ENCODE measurements at places on chromosomes 7 and 10.

DNA sequence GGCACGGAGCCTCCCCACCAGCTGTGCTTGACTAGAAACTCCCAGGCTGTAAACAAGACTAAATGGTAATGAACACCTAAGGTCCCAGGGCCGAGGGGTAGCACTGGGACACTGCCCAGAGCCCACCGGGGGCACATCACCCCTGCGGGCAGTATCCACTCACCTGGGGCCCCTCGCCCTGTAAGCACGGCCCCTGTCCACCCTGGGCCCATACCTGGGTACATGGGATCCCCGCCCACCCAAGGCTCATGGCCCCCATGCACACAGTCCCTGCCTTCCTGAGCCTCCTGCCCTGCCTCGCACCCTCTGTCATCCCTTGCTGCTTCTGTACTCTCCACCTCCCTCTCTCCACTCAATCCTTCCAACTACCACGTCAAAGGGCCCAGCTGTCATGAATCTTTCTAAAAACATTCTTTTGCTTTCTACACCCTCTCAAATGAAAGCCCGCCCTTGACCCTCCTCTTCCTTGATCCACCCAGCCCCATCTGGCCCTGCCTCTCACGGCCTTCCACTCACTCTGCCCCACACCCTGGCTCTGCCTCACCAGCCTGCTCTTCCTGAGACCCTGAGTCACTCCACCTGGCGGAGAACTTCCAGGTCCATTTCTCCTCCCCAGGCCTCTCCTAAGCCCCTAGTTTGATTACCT, 173.1 kb downstream of the PARD3 start:
- DNase-seq, result no peak

DNA sequence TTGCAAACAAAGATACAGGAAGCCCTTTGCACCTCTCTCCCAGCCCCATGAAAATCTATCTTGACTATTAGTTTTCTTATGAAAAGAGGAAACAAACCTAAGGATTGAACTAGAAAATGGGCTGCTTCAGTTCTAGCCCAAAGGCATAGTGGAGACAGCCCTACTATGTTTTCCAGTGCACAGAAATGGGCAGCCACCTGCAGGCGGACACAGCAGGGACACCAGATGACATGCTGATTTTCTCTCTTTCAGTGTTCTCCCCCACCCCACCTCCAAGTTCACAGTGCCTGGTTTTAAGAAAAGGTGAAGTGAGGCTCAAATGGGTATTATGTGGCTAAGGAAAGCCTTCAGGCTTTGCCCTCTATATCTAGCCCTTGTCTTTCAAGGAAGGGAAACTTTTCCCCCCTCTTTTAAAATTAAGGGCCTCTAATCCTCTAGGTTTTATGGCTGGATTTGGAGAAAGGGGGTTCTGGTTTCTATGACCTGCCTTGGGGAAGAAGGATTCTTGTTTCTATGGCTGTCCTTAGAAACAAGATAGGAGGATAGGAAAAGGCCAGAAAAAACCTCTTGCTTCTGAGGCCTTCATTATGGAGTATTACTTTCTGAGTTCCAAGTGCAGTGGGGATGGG, 23.5 kb upstream of the DDX50 start:
- no peak for DNase-seq

DNA sequence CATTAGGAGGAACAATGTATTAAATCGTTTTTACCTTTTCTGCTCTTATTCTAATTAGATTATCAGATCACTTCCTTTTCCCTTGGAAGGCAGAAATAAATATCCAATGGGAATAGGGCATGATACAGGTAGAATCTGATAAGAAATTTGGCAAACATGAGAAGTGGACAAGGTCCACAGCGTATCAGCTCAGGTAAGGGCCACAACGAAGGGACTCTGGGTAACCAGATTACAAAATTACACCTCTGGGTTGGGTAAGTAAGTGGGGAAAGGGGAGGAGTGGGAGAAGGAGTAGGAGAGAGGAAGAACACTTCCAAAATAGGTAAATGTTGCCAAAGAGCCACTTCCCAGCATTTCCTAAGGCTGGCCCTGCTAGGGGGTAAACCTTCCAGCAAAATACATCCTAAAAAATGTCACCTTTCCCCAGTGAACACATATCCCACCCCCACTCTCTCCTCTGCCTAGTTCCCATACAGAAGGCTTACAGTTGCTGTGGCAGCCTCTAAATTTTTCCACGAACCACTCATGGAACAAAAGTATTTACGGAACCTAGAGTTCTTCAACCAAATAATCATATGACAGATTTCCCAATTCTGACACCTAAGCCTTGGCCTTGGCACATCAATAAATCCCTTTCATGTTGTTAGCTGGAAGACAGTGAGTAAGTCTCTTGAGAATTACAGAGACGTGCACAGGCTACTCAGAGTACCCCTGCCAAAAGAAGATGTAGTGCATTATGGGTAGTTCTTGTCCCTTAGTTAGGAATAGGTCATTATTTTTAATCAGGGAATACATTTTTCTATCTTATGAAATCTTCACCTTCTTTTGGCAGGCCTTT, 51.5 kb upstream of the DLX6 start:
- DNase-seq, result no peak

GRCh38 chr7:106819546-106819945, 45.5 kb upstream of the PIK3CG start:
- DNase-seq, result no peak

DNA sequence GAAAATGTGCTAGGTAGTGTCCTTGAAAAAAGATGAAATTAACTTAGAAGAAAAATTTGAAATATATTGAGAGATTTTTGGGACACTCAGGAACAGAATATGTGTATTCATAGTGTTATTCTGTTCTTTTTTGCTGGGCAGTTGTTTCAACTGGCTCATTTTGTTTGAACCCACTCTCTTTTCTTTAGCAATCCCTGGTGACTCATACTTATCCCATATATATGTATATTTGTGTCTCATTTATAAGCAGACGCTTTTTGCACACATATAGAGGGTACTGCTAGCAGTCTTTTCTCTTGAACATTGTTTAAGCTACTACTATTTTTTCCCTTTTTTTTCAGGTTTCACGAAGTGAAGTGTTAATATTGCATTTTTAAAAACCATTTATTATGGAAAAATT, 1.9 kb downstream of the EXOC6 start:
- DNase-seq, result no peak

DNA sequence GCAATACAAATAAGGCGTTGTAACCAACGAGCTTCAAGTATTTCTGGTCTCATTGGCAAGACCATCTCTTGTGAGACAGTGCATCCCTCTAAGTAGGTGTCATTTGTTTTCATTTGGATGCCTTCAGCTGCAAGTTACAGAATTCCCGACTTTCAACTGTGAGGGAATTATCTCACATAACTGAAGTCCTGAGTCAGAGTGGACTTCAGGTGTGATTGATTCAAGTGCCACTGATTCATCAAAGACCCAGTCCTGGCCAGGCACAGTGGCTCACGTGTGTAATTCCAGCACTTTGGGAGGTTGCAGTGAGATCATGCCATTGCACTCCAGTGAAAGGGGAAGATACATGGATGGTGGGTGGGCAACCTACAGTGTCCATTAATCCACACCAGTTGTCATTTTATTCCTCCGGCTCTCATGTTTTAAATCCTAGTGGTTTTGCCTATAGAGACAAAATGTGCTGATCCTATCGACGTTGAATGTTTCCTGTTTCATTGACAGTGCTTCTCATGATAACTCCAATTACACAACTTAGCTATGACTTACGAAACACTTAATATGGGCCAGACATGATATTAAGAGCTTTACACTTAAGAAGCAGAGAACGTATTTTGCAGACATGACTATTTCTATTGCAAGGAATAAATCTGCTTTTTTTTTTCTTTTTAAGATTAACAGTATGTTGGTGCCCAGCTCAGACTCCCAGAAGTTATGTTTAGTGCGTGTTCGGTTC, 268.0 kb downstream of the FRMD4A start:
- DNase-seq, result no peak

- DNase-seq, result no peak
Observed at GRCh38 chr10:97538839-97539238, 33.7 kb upstream of the ANKRD2 start.

DNA sequence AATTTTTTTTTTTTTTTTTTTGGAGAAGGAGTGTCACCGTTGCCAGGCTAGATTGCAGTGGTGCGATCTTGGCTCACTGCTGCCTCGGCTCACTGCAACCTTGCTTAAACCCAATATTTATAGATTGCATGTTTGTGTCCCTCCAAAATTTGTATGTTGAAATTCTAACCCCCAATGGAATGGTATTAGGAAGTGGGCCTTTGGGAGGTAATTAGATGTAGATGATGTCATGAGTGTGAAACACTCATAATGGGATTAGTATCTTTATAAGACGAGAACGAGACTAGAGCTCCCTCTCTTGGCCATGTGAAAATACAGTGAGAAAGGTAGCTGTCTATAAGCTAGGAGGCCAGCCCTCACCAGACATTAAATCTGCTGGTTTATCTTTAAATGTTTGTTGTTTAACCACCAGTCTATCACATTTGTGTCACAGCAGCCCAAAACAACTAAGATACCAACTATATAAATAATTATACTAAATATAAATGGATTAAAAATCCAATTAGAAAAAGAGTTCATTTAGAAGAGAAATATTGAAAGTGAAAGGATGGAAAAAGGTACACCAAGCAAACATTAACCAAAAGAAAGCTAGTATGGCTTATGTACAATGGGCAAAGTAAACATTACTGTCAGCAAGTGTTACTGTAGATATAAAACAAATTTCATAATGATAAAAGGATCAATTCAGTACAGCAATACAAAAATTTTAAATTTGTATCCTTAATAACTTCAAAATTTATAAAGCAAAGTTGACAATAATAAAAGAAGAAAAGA, 9.3 kb downstream of the TCAF1 start:
- no peak for DNase-seq

DNA sequence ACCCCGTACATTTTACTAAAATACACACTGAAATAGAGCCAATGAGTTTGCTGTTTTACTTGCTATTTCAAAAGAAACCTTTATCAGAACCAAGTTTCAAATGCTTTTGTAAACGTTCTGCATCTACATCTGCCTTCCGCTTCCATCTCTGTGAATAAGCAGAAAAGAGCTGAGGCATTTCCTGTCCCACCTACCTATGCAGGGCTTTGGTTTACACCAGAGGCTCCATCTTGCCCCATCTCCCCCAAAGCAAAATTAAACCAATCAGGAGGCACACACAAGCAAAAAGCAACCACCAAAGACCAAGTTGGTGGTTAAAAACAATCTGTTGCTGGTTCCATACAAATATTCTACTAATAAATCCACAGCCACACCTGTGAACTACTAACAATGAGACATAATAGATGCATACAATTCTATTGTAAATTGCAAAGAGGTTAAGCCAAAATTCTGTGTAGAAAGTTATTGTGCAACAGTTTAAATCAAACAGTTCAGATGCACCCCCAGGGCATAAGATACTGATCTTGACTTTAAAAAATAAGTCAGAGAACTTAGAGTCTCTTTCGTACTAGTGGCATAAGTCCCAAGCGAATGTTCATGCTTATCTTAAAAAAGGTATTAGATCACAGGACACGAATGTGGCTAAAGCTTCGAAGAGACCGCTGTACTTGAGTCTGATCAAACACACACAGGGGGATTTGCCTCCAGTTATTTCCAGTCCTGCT, 83.9 kb downstream of the FGFR2 start:
- DNase-seq, result no peak

DNA sequence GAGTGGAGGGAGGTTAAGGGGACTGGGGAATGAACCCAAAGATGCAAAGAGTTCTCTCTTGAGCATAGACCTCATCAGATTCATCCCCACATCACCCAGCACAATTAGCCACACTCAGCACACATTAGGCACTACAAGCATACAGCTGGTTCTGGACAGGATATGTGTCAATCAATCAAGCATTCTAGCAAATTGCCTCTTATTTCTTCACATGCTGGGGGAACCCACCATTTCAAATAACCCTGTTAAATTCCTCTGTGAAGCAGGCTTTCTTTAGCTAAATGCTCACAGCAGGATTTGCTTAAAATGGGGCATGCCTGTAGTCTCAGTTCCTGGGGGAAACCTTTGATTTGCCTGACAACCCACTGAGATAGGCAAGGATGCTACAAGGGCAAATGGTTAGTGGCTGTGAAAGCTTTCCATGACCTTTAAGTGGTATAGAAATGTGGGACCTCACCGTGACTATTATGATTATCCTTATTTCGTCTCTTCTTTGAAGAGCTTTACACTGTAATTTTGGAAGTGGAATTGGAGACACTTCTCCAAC, 193.4 kb upstream of the ZMIZ1 start:
- no peak for DNase-seq

DNA sequence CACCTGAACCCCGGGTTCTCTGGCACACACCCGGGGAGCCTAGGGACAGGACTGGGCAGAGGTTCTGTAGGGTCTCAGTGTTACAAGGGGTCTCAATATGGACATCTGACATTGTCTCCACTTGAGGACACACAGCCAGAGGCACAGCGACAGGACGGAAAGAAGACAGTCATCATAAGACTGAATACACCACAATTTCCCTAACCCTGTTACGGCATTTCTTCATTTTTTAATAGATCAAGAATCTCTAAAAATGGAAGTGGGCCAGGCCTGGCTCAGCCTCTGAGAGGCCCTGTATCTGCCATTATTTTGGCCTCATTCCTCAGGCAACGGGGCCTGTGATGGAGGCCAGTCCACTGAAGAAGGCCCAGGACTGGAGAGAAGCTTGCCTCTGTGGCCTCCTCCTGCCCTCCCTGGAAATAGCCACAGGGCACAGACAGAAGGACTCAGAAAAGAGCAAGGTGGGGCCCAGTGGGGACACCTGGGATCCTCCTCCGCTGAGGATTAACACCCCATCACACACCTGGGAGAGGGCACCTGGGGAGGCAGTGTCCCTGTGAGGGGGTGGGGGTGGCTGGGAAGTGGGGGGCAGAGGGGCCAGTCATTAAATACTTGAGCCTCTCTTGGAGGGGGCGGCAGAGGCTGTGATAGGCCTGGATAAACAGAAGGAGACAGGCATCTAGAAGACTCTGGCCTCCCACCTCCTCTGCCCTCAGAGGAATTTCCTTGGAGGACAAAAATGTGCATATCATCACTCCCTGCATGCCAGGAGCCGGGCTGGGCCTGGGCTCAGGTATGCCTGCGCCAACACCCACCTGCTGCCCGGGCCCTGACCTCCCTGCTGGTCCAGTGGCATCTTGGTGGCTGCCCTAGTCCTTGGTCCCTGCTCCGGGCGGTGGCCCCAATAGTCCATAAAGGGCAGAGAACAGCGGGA, 8.0 kb downstream of the SPOCK2 start:
- DNase-seq, result no peak

DNA sequence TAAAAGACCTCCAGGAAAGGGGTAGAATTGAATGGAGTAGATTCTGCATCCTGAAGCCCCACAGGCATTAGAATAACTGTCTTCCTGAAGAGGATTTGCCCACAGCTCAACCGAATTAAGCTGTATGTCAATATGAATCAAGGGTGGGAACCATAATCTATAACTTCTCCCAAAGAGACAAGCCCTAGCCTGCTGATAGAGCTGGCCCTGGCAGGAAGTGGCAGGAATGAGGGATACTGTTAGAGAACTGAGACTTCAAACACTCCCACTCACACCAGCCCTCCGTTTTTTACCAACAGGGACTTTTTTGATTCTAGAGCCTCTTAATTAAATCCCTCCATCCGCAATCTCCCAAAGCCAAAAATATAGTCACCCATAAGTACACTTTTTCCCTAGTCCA, 12.2 kb upstream of the DUSP5 start:
- peak; percentile 17 for DNase-seq
